ENCODE measurements at places on chromosomes 13 and 19.

DNA sequence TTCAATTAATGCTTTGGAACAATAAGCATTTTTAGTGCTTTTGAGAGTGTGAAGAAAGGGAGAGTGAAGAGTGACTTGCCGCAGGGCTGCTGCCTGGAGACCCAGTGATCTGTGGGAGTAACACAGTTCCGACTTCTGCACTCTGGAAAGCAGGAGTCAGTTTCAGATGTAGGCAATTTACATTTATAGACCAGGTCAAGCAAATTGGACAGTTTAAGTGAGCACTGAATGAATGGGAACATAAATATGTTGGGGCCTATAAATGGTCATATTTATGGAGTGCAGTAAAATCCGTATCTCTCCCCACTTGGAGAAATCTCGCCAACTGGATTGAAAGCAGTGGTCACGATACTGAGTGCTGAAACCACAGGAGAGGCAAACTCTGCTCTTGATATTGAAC lies 9.4 kb upstream of the SHISA2 start:
- no peak for DNase-seq

- no peak for DNase-seq
These were observed 17.2 kb downstream of the KCNC3 start for GRCh38 chr19:50311723-50312635.

DNA sequence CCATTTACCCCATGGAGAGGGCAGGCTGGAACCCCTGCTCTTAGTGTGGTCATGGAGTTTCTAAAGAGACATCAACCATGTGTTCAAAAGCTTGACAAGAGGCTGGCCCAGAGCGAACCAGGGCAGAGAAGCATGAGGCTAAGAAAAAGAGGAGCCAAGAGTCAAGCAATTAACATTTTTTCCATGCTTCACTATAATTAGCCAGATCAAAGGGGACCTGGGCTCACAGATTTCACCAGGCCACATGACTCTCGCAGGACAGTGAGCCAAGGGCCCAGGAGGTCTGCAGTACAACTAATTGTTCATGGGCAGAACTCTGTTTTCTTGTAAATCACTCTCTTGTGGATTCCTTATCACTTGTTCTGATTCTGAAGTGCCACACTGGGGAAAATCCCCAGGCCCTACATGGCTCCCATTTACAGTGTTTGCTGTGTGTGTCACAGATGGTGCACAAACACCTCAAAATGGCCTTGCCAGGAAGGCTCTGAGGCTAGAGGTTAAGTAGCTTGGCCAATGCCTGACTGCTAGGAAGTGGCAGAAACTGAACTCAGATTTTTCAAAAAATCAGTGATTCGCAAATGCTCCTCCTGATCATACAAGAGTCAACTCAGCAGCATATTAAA lies 101.2 kb downstream of the LHFPL6 start:
- DNase-seq, result no peak

- DNase-seq, result no peak
These were observed 20.2 kb upstream of the CD70 start for GRCh38 chr19:6610934-6611852.

DNA sequence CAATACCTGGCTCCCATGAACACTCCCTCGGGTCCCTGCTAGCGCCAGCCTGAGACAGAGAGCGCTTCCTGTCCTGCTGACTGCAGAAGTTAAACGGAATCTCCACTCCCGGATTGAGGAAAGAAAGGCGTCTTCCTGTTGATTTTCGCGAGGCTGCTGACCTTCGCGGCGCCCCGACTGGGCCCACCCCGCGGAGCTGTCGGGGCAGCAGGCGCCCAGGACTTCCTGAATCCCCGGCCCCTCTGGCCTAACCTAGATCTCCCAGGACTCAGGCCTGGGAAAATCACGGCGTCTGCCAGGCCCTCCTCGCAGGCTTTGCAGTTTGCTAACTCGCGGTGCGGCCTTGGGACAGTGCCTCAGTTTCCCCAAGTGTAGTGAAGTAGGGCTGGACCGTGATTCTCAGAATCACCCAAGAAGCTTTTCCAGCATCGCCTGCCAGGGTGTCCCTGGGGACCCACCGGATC lies 108.8 kb downstream of the KCTD15 start:
- DNase-seq, result no peak

DNA sequence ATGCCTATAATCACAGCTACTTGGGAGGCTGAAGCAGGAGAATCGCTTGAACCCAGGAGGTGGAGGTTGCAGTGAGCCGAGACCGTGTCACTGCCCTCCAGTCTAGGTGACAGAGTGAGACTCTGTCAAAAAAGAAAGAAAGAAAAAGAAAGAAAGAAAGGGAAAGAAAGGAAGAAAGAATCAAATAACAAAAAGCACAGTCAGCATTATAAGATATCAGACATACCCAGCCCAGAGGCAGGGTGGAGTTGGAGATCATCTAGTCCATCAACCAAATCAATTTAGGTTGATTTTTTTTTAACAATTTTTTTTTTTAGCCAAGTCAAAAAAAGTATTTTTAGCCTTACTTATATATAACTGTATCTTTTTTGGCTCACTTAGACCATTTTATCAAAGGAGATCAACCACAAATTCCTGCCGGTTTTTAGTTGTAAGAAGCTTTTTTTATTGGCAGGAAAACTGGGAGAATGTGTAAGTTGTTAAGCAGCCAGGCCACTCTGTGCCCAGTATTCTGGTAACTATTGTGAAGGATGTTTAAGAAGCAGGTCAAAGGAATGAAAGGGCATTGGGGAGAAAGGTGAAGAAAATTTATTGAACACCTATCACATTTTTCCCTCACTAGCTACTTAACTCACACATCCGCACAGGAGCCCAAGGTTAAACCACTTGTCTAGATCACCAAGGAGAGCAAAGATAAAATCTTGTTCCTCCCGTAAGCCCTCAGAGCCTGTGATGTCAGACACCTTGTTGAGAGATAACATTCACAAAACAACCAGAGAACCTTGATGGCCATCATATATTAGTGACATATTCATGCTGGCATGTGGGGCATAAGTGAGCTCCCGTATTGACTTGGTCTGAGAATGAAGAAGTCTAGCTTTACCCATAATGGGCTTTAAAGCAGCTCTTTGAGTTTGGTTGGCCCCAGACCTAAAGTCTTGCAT lies 91.8 kb downstream of the COL4A2 start:
- DNase-seq, result no peak
